ENCODE measurements at places on chromosomes 13 and 19.

DNA sequence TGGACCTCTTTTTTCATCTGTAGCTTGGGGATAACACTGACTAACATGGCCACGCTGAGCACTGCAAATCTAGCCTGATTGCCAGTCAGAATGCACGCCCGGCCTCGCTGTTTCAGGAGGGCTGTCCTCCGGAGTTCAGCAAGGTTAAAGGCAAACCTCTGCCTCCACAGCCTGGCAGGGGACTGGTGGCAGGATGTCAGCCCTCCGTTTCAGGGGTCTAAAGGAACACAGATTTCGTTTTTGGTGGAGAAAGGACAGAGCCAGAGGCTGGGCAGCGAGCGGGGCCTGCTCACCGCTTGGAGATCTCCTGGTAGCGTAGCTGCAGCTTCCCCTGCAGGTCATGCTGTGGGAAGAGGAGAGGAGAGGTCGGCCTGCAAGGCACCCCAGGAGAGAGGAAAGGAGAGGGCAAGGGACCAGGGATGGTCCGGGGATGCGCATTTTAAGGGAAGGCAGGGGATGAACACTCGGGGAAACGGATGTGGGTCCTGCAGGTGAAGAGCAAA is 560 bp downstream of the NDUFA7 start:
- DNase-seq, result no peak

DNA sequence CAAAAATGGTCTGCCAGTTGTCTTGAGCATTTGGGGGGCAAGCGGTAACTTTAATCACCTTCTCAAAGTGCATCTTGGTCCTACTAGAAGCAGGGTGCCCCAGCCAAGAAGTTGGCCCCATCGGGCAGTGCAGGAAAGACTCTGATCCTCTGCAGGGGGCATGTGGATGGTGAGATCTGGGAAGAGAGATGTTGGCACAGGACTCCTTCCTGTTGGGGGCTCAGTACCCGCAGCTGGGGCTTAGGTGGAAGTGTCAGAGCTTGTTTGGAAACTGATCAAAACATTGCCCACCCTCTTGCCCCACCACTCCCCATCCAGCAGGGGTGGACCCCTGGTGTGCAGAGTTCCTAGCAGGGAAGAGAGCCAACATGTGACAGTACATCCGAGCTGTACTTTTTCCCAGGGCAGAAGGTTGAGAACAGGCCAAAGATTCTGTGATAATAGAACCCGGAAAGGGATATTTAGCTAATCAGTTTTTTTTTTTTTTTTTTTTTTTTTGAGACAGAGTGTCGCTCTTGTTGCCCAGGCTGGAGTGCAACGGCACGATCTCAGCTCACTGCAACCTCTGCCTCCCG is 8.8 kb downstream of the RRAS start:
- DNase-seq, result no peak

DNA sequence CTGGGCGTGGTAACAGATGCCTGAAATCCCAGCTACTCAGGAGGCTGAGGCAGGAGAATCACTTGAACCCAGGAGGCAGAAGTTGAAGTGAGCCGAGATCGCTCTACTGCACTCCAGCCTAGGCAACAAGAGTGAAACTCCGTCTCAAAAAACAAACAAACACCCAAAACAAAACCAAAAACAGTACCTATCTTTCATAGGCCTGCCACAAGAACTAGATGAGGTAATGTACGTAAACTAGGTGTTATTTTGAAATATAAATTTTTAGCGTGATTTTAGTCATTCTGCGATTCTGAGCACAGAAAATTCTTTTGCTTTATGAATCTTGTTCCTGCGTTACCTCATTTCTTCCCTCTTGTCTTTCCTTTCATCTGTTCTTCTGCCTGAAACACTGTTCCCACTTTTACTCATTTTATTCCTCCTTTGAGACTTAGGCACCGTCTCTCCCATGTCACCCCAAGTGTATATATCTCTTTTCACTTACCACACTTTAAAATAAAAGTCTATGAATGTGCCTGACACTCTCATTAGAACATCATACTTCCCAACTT is 238.2 kb upstream of the HTR2A start:
- DNase-seq, result no peak

- no peak for DNase-seq
These were observed 283.1 kb downstream of the DCT start for GRCh38 chr13:94196413-94196812.

DNA sequence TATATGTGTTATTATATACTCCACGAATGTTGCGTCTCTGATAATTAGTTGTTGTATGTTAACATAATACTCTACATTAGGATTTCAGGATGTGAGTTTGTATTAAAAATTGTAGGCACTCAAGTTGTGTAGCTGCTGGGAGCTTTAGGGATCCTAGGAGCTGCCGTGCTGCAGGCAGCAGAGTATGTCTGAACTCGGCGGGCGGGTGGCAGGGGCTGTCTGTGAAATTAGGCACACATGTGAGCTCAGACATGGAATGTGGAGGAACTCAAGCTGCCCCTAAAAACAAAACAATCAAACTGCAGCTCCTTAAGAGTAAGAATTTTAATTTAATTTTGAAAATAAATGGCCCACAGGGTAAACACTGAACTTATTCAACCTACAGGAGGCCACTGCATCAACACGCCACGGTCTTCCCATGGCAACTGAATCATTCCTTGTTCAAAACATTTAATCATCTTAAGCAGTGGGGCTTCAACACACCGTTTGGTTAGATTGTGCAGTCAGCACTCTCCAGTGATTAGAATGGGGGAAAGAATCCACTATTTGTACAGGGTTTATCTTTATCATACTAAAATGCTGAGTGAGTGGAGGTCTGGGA is 22.7 kb downstream of the SERTM1 start:
- DNase-seq, result no peak

GRCh38 chr13:43364210-43365038 is 341.0 kb downstream of the DNAJC15 start:
- no peak for DNase-seq

GRCh38 chr19:35828692-35829301 is 16.2 kb upstream of the PRODH2 start:
- no peak for DNase-seq

DNA sequence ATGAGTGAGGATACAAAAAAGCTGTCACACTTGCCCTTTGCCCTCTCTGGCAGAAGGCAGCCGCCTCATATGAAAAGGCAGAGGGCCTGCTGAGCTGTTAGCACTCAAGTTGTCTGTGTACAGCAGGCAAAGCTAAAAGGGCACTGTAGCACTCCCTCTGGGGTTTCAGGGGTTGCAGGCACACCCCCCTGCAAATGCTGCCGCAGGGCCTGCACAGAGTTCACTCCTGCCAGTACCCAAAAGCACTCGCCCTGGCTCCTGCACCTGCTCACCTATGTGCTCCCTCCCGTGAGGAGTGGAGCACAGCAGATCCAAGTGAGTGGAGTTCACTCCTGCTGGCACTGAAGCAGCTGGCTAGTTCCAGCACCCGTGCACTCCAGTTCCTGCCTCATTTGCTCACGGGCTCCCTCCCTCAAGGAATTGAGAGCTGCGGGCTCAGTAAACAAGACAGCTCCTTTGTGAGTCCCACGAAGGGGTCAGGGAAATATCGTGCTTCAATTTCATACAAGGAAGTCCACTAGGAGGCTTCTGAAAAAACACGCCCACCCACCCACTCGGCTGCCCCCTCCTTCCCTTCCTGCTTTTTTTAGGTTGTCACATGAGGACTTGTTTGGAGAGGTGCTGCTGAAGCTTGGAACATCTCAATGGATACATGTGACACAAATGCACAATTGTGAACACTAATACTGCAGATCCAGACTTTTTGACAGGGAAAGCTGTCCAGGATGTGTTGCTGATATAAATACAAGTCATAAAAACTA is 9.9 kb upstream of the RCBTB2 start:
- peak; percentile 70 for DNase-seq

DNA sequence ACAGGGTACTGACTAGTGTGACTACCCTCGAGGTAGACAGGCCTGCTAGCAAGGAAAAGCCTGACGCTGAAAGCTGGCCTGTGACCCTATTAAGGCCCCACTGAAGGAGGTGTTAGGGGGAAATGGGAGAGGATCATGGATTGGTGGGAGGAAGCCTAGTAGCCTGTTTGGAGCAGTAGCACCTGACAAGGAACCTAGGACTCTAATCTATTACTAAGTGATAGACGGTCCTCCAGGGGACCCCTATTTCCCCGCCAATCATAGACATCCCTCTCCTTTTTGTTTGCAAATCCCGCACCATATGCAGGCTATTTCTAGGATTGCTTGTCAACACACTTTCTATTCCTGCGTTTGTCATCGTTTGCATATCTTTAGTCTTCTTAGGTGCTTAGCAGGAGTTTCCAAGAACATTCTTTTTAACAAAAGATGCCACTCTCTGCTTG is 1338.8 kb upstream of the MIR17HG start:
- no peak for DNase-seq

DNA sequence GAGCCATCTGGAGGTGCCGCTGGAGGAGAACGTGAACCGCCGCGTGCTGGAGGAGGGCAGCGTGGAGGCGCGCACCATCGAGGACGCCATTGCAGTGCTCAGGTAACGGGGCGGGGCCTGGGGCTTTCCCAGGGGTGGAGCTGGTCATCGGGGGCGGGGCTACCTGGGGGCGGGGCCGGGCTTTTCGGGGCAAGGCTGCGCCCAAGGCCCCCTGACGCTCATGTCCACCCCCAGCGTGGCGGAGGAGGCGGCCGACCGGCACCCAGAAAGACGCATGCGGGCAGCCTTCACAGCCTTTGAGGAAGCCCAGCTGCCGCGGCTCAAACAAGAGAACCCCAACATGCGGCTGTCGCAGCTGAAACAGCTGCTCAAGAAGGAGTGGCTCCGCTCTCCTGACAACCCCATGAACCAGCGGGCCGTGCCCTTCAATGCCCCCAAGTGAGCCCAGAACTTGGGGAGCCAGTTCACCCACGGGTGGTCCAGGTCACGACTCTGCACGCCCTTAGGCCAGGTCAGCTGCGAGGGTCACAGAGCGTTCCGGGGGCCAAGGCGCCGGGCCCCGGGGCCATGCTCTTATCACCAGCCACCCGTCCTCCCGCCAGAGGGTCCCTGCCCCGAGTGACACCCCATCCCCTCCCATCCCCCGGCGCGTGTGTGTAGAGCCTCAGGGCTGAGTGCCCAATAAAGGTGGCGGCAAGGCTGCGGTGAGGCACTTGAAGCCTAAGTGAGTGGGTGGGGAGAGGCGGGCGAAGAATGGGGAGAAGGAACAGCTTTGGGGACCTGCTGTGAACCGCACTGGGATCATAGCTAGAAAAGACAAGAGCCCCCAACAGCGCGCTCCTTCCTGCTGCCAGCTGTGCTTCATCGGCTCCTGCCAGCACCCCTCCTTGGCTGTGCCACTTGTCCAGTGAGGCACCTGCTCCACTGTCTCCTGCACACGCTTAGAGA is 10.7 kb downstream of the CCDC124 start:
- no peak for DNase-seq

DNA sequence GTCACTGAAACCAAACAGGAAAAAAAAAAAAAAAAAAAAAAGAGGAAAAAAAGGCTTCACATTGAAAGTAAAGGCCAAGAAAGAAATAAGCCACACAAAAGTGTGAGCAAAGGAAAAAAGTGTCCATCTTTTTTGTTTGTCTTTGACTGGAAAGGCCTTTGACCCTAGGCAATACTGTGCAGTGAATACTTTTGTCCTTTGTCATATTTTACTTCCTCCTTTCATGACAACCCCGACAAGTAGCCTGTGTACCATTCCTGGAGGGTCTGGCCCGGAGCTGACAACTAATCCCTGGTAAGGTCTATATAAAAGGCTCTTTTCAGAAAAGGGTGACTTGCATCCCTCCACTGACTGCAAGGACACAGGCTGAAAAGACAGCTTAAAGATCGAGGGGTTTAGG is 12.9 kb upstream of the MICU2 start:
- no peak for DNase-seq

GRCh38 chr19:8965887-8966286 is 44.3 kb downstream of the MUC16 start:
- DNase-seq, result no peak

DNA sequence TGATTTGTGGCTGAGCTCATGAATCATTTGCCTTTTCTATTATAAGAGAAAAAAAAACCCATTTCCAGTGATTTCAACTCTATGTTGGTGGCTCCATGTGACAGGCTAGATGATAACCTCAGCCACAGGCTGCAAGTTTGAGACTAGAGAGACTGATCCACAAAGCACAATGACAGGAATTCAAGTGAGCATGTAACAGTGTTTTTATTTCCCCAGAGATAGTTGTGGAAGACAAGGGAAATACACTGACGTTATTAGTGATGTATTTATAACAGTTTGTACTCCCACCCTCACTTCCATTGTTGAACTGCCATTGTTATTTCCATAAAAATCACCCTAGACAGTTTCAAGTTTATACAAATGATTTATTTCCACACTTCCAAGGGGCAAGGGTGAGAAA is 27.9 kb upstream of the EDNRB start:
- DNase-seq, result no peak

DNA sequence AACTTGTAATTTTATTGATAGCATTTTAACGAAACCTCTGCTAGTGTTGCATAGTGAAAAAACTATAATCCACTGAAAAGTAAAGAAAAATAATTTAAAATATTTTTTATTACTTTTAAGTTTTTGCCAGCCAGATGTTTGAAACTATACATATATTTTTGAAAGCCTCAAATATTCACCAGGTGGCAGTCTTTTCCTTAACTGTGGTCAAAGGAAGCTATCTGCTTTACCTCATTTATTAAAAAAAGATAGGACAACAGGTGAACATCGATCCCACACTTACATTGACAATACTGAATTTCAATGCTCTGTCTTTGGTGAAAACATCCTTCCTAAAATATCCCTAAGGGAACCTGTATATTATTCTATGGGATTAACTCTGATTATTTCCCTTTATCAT is 100.5 kb downstream of the TRPC4 start:
- peak; percentile 17 for DNase-seq

DNA sequence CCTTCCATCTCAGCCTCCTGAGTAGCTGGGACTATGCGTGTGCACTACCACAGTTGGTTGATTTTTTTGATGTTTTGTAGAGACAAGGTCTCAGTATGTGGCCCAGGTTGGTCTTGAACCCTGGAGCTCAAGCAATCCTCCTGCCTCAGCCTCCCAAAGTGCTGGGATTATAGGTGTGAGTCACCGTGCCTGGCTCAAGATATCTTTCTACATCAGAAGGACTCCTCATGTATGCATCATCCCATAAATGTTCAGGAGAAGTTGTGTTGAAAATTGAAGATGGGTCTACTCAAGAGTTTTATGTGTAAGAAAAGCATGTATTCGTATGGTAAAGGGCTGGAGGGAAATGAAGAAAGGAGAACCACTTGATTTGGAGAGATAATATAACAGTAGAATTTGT is 71.8 kb upstream of the STK24 start:
- DNase-seq, result no peak

- DNase-seq, result no peak
These were observed 811 bp upstream of the ZNF8 start for GRCh38 chr19:58277748-58278540.

DNA sequence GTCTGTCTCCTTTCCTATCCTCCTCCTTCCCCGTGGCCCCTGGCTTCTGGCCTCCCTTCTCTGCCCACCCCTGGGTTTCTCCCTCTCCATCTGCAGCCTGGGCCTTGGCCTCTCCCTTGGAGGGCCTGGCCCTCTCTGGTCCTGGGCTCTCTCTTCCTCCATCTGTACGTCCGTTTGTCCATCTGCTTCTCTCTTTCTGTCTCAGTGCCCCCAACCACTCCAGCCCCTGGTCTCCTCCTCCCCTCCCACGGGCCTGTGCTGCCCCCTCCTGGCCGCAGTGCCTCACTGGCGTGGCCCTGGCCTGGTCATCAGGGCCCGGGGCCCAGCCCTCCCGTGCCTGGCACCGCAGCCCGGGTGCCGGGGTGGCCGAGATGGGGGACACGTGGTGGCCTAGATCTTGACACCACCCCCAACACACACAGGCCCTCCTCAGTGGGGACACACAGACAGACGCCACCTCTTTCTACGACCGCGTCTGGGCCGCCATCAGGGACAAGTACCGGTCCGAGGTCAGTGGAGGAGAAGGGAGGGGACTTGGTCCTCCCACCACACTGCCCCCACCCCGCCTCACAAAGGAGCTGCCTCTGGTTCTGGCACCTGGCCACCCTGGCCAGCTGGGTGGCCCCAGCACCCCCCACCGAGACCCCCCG is 11.3 kb downstream of the PRKCSH start:
- no peak for DNase-seq
